Fibroblast of lung (primary cell): ENCODE measurements at places on chromosomes 11 and 22.

DNA sequence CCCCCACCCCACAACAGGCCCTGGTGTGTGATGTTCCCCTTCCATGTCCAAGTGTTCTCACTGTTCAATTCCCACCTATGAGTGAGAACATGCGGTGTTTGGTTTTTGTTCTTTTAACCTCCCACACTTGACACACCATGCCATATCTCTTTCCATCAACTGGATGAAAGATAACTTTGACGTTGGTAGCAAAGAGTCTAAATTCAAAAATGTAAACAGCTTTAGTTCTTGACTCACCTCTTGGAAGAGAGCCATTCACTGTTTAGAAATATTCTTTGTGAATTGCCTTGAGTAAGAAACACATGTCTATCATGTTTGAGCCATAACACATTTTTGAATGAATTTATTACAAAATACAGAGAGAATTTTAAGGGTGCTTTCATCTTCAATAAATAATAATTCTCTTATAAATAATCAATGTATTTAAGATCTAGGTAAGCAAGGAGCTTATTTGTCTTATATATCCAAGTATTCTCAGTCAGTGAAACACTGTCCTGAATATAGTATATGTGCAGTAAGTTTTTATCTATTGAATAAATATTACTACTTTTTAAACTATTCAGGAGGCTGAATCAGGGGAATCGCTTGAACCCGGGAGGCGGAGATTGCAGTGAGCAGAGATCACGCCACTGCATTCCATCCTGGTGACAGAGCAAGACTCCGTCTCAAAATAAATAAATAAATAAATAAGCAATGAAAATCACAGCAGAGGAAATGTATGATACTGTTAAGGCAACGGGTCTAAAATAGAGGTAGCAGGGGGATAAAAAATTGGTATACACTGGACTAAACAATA is 6.7 kb downstream of the CARD18 start:
- DNase-seq: peak; percentile 72

- DNase-seq: no peak
Measured at GRCh38 chr22:22535662-22536061, 15.6 kb upstream of the ZNF280A start.

DNA sequence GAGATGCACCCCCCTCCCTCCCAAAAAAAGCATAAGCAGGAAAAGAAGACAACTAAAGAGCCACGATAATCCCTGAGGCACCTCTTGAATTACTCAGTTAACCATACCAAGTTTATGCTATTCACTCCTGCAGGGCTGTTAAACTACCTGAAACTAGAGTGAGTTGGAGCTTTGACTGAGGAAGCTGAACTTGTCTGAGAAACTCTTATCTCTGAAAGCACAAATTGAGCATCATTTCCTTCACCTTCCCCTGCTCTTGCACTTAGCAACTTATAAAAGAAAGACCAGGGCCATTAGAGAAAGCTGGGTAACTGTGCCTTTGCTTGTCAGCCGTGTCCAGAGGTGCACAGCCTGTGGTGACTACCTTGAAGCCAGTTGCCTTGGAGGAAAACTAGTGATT is 745.6 kb downstream of the NELL1 start:
- DNase-seq: no peak

GRCh38 chr22:21741790-21742189 is 6.2 kb upstream of the YPEL1 start:
- no peak for DNase-seq

- DNase-seq: no peak
Measured at GRCh38 chr11:2293531-2293971, 8.2 kb downstream of the C11orf21 start.

DNA sequence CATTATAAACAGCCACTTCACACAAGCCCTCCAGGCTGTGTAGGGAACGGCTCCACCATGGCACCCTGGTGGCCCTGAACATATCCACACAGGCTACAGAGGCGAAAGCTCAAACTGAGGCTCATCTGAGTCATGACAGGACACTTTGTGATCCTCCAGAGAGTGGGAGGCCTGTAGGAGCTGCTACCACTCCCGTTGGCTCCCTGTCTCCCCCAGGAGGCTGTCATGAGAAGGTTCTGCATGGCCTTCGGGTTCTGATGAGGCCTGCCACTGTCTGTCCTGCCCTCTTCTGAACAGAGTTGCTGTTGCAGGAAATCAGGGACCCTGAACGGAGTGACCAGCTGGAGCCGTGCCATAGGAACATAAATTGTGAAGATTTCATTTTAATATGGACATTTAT is 23.8 kb upstream of the ALDH3B2 start:
- DNase-seq: no peak

- no peak for DNase-seq
Measured at GRCh38 chr11:15629690-15630321, 515.1 kb downstream of the INSC start.

GRCh38 chr11:58494101-58494500 is 13.8 kb downstream of the OR5B21 start:
- peak; percentile 17 for DNase-seq

GRCh38 chr11:63641727-63642126 is 27.5 kb upstream of the PLAAT3 start:
- peak; percentile 48 for DNase-seq

GRCh38 chr11:88359541-88359940 is 22.0 kb upstream of the CTSC start:
- no peak for DNase-seq

GRCh38 chr11:100619484-100619883 is 67.6 kb upstream of the ARHGAP42 start:
- peak; percentile 56 for DNase-seq

DNA sequence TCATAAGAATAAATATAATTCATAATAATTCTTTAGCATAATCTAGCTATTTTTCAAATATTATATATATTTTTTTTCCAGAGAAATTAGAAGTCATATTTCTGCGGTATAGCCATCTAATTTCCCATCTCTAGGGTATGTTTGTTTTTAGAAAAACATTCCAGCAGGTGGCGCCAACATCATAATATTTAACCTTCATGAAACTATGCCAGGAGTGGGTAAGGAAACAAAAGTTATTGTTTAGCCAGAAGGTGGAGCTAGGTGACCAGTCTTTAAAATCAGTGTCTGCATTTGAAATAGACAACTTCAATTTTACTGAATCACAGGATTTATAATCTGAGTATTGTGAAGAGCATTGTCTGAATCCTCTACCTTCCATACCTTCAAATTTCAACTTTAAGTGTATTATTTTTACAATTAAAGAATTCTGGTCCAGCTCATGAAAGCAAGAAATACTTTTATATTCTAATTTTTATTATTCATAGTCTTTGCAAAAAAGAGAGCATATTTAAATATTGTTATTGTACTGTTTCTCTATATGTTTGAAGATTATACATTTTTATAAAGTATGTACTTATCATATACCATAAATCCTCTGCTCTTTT is 15.7 kb upstream of the CCDC179 start:
- DNase-seq: peak; percentile 75
